NCI-H510A treated with DMSO at 0.1 percent for 48 hours (cell line): ENCODE measurements at places on chromosomes 16 and 17.

DNA sequence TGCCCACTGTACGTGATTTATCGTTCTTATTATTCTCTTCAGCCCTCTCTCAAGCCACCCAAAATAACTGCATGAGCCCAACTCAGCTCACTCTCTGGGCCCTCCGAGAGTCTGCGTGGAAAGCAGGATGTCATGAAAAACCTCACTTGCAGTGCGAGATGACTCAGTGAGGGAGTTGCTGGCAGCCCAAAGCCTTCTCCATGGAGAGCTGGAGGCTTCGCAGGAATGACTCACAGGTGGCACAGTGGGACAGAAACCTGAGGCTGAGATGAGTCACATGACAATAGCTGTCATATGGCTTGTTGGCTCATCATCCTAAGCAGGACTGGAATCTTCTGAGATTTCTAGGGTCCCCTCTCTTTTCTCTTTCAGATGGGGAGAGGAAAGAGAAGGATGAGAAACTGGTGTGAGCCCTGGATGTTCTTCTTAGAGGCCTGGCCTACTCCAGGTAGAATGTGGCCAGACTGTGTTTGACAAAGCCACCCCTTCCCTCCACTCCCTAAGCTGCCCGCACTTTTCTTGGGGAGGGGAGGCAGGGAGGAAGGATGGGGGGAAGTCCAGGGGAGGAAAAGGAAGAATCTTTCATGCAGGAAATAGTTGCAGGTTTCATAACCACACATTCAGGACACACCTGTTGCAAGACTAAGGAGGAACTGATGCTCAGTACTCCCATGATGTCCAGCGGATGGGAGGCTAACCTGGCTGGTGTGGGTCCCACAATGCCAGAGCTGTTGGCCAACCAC lies 160.6 kb upstream of the RPL38 start:
- no peak for DNase-seq

DNA sequence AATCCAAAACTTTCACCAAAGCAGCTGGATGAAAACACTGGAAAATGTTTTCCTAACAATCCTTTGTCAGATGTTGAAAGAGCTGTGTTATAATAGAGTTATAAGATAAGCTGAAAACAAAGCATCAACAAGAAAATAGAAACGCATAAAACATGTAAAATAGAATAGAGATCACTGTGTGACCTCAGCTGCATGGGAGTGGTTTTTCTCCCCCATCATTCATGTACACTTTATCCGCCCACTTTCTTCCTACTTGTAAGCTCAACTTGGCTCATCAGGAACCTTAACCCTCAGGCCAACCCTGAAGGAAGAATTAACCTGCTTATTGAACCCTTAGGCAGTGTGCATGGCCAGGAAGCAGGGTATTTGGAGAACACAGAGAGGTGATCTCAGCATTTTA lies 238.5 kb upstream of the PMFBP1 start:
- DNase-seq, result no peak

- no peak for DNase-seq
Measured at GRCh38 chr16:5678371-5678770, 580.8 kb upstream of the EEF2KMT start.

DNA sequence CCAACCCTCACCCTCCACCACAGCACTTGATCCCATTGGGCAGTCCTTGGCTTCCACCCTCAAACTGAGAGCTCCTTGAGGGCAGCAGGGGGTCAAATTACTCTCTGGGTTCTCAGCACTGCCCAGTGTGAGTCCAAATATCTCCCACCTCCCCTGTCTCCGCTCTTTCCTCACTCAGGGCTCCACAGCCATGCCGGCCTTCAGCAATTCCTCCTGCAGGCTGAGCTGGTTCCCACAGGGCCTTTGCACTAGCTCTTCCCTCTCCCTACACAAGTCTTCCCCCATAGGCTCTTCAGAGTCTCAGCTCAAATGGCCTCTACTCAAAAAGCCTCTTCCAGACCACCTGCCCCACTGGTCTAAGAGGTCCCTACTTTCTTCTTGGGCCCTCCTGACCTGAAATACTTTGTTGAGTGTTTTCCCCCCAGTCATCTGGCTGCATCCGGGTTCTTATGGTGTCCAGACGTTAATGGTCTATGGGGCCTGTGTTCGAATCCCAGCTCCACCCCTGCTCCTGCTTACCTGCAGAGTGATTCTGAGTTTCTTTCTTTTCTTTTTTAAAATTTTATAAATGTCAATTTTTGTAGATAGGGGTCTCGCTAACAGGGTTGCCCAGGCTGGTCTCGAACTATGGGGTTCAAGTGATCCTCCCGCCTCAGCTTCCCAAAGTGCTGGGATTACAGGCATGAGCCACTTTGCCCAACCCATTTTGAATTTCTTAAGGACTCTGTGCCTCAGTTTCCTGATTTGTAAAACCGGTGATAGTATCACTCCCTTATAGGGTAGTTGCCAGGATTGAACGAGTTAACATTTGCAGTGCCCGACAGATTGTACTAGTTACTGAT lies 973 bp upstream of the IL4R start:
- DNase-seq, result no peak

- DNase-seq, result no peak
Measured at GRCh38 chr17:40445751-40446468, 2.7 kb downstream of the IGFBP4 start.

- no peak for DNase-seq
Measured at GRCh38 chr16:727291-727977, 528 bp downstream of the HAGHL start.

GRCh38 chr16:89050868-89051311 lies 42.8 kb upstream of the ACSF3 start:
- DNase-seq, result no peak

- DNase-seq, result no peak
Measured at GRCh38 chr16:2372684-2373083, 32.2 kb upstream of the ABCA3 start.
